NCI-H1694 treated with DMSO at 0.1 percent for 48 hours (cell line): ENCODE measurements at places on chromosomes 1 and 21.

DNA sequence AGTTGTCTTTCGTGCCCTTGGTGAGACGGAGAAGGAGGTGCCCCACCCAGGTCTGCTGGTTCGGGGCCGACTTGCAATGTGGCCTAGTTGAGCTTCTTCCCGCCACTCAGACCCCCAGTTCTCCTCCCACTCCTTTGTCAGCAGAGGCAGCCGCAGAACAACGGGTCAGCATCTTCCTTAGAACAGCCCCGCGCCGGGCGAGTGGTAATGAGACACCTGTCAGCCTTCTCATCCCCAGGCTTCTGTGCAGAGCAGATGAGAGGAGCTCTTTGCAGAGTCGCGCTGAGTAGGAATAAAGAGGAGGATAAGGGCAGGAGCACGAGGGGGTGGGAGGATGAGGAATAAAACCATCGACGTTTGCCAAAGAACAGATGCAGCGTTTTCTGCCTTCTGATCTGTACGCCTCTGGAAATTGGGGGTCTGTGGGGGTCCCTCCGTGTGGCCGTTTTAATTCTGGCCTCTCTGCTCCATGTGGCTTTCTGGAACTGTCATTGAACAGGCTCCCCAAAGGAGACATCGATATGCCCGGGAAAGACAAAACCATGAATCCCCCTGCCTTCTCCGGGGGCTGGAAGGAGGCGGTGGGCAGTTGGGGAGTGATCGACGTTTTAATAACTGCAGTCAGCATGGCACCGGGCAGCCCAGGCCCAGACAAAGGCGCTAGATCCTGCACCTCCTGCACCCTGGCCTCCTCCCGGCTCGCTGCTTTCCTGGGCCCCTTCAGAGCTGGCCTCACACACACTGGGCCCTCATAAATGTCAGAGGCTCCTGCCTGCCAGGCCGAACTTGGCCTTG lies 27.5 kb upstream of the IGSF21 start:
- no peak for DNase-seq

- DNase-seq = peak; percentile 80
Observed at GRCh38 chr1:174743654-174744561, 255.8 kb upstream of the CACYBP start.

- peak; percentile 85 for DNase-seq
Observed at GRCh38 chr1:246012341-246012740, 494.7 kb downstream of the SMYD3 start.

DNA sequence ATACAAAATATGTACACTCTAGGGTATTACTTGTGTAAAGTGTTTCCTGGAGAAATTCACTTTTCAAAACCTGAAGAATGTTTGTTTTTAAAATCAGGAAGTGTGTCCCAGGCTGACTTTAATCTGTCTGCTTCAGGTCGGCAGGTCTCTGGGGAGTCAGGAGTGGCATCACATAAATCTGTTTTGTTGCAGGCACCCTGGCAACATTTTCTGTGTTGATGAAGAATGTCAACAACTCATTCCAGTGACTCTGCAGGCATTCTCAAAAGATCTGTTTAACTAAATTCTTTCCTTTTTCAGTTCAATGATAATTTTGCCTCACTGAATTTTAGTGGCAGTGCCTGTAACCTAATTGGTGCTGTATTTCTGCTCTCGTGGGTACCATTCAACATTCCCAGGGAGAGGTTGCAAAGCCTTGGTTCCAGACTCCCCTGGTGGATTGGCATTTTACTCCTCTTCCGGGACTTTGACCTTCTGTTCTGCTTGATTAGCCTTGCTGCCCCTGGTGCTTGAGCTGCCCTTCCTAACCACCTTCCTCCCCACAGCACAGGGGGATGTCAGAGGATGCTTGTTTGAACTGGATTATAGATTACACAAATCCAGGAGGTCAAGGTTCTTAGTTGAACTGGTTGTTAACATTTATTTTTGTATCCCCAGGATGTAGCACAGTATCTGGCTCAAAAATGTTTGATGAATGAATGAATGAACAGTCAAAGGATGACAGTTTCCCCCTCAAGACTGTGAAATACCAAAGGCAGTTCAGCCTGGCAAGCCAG lies 55.4 kb upstream of the LPGAT1 start:
- no peak for DNase-seq
